ENCODE measurements at places on chromosomes 2 and 18. TPM values are rescaled to one million over a fixed set of nuclear protein-coding genes. Genes with fewer than 3 reads are reported as not detected.

Gene AQP12A
- not detected for total RNA-seq

Gene TRIM43
- not detected for total RNA-seq

Gene AGBL5
- 24.6 TPM for total RNA-seq

Gene TACR1
- 0.29 TPM for total RNA-seq

Gene EPB41L5
- 11.2 TPM for total RNA-seq

Gene KLF11
- 8.3 TPM for total RNA-seq

Gene CD8B2
- total RNA-seq = not detected

Gene DARS1
- total RNA-seq = 119 TPM

Gene PAX8
- total RNA-seq = 2.9 TPM

- peaks cover 17% of the 10 kb centered on the region for H3K4me1 ChIP-seq
- H3K27me3 ChIP-seq = peaks cover 22% of the 10 kb centered on the region
- H3K27ac ChIP-seq = no peak overlapping the region
- no peak for DNase-seq
These were observed 69.1 kb upstream of the ID2 start for GRCh38 chr2:8612734-8613179.

DNA sequence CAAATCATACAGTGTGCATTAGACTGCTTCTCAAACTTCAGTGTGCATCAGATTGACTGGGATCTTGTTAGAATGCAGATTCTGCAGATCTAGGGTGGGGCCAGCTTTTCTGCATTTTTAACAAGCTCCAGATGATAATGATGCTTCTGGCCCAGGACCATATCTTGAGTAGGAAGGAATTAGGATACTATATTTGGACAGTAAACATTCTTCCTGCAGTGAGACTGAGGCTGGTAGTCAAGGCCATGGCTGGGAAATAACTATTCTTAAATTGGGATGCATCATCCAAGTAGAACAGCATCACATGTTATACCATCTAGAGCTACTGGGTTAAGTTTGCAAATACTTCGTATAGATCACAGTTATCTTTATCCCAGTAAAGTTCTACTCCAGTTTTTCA is 28.4 kb upstream of the ARMC9 start:
- H3K4me3 ChIP-seq = no peak overlapping the region
- H3K27ac ChIP-seq = peak overlapping the region; percentile 26
- peak; percentile 23 for DNase-seq

DNA sequence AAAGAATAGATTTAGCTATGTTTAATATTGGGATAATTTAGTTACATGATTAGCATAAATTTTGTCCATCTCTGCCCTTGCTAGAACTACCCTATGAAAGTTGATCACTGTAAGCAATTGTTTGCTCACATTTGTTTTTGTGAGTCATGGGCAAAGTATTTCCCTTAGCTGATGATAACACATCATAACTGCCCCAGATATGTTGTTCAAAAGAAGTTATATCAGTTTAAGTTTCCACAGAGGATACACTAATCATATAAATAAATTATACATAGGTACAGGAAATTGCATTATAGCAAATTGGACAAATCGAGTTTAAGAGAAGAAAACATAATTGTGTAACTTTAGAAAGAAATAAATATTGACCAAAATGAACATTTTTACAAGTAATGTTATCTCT is 223.2 kb upstream of the PIK3C3 start:
- DNase-seq = no peak
- H3K4me1 ChIP-seq = no peaks in the 10 kb centered on the region
- no peaks in the 10 kb centered on the region for H3K36me3 ChIP-seq
- no peak overlapping the region for H3K4me3 ChIP-seq
- no peak overlapping the region for H3K27ac ChIP-seq
- no peaks in the 10 kb centered on the region for H3K27me3 ChIP-seq

DNA sequence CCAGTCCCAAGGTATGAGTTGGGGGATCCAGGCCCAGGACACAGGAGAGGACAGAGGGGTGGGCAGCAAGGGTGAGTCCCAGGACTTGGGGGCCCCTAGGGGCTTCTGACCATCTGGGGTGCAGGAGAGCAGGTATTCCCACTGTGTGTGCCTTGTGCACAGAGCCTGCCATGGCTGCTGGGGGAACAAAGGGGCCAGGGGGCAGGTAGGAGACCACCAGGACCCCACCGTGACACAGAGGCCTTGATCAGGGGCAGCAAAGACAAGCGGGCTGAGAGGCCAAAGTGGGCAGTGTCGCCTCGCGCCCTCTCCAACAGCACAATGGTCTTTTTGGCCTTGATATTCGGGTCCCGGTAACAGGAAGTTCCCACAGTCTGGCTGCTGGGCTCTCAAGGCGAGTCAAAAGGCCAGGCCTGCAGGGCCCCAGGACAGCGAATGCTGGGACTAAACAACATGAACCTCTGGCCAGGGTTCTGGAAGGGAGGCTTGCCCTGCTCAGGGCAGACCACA is 12.3 kb upstream of the GPR17 start:
- DNase-seq = no peak
- no peaks in the 10 kb centered on the region for H3K27me3 ChIP-seq
- H3K4me1 ChIP-seq = peaks cover 11% of the 10 kb centered on the region
- H3K4me3 ChIP-seq = no peak overlapping the region
- H3K36me3 ChIP-seq = no peaks in the 10 kb centered on the region

- no peak for DNase-seq
- no peak overlapping the region for H3K27ac ChIP-seq
These were observed 40.2 kb upstream of the TGIF1 start for GRCh38 chr18:3409811-3410210.

- H3K36me3 ChIP-seq = no peaks in the 10 kb centered on the region
- DNase-seq = no peak
- peaks cover 3% of the 10 kb centered on the region for H3K4me1 ChIP-seq
- no peak overlapping the region for H3K4me3 ChIP-seq
These were observed 66.1 kb downstream of the PDE1A start for GRCh38 chr2:182360663-182361260.

DNA sequence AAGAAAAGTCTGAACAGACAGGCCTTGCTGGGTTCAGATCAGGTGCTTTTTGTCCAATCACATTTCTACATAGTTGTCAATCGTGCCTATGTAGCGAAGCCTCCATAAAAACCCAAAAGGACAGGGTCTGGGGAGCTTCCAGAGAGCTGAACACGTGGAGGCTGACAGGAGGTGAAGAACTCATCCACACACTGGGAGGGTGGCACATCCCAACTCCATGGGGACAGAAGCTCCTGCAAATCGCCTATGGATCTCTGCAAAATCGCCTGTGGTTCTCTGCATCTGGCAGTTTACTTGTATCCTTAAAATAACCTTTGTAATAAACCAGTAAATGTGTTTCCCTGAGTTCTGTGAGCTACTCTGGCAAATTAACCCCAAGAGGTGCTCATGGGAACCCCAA is 12.4 kb downstream of the ALPK2 start:
- no peaks in the 10 kb centered on the region for H3K27me3 ChIP-seq
- no peak overlapping the region for H3K4me3 ChIP-seq
- no peak overlapping the region for H3K27ac ChIP-seq
- peaks cover 14% of the 10 kb centered on the region for H3K4me1 ChIP-seq
- H3K36me3 ChIP-seq = no peaks in the 10 kb centered on the region

DNA sequence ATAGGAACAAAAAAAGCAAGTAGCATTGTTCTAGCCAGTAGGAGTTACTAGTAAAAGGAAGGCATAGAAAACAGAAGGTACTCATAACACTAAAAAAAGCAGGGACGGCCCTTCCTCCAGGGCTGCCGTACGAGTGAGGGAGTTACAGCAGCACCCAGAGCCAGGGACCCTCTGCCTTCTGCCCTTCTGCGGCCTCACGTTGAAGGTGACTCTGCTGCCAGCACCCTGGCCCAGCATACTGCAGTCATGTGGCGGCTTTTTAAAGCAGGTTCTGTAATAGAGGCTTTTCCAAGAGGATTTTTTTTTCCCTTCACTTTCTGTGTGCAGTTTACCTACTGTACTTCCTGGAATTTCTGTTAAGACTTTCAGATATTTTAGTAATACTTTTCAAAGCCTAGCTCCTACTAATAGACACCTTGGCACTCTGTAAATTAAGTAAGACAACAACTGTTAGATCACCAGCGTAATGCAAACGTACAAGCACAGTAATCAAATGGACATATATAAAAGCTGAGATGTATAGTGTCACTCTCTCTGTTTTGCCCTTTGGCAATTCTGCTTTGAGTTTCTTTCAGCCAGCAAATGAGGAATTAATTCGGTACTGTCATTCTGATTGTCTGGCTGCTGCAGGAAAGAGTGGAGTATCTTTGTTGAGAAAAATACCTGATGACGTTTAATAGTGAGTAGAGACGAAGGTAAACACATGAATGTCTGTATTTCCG is 161.5 kb downstream of the PTGR3 start:
- no peak for DNase-seq
- H3K27ac ChIP-seq = no peak overlapping the region
- no peaks in the 10 kb centered on the region for H3K36me3 ChIP-seq
- no peak overlapping the region for H3K4me3 ChIP-seq
- no peaks in the 10 kb centered on the region for H3K27me3 ChIP-seq

- no peaks in the 10 kb centered on the region for H3K4me1 ChIP-seq
- no peak overlapping the region for H3K27ac ChIP-seq
- no peaks in the 10 kb centered on the region for H3K36me3 ChIP-seq
- H3K4me3 ChIP-seq = no peak overlapping the region
- H3K27me3 ChIP-seq = no peaks in the 10 kb centered on the region
These were observed 150.7 kb upstream of the SPRED2 start for GRCh38 chr2:65583061-65583460.

GRCh38 chr2:133791191-133791590 is 222.9 kb upstream of the NCKAP5 start:
- H3K27ac ChIP-seq = peak overlapping the region; percentile 92
- DNase-seq = no peak
- no peaks in the 10 kb centered on the region for H3K27me3 ChIP-seq
- no peak overlapping the region for H3K4me3 ChIP-seq

DNA sequence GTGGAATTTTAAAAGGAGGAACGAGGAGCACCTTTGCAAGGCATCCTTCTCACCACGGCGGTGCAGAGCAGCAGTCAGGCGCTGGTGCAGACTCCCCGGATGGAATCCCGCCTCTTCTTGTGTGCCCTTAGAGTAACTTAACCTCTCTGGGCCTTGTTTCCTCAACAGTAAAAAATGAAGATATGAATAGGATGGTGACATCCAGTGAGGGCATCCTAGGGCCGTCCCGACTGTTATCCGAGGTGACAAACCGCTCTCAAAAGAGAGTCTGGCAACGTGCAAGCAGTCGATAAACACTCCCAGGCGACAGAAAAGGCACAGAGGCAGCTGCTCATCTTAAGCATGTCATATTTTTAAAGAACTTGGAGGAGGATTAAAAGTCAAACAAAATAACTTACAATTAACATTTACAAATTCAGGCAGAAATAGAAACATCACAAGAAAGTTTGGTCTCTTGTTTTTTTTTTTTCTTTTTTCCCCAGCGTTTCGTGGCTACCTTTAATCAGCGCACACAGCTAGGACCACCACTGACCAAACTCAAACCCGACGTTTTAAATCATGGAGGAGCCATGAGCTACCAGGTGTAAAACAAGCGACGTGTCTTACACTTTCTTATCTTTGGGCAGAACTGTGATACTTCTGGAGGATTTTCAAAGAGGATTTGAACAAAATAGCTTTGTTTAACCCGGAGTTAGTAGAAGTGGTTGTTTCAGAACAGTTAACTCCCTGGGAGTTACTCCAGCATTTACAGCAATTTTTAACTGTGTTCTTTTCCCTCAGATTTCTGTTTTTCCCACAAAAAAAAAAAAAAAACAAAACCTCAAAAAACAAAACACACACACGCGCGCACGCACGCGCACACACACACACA is 2.1 kb downstream of the MBP start:
- H3K27ac ChIP-seq = no peak overlapping the region
- DNase-seq = peak; percentile 66
- H3K36me3 ChIP-seq = no peaks in the 10 kb centered on the region
- H3K4me3 ChIP-seq = peak overlapping the region; percentile 61

DNA sequence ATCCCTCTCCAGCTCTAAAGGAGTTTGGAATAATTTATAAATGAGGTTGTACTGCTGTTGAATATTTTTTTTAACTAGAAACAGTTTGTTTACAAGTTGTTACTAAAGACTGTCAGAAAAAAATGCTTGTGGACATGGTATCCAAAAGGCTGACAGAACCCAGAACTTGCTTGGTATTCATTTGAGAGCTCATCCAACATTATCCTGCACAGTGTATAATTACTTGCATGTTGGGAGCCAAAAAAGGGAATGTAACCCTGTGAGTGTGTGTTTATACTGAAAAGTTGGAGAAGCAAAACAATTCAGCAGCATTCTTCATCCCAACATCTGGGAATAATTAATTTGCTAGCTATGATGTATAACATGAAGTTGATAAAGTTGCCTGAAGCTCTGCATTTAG is 42.1 kb upstream of the EHBP1 start:
- H3K4me3 ChIP-seq = no peak overlapping the region
- no peak for DNase-seq
- H3K27me3 ChIP-seq = no peaks in the 10 kb centered on the region

GRCh38 chr2:218381916-218382366 is at the start of gene SLC11A1:
SLC11A1 (plus strand) TSS chr2:218382273; CDS start chr2:218382369, 96 bp downstream.
- no peak within 1 kb of the TSS for H3K27ac ChIP-seq
- DNase-seq = peak; percentile 39
- H3K4me1 ChIP-seq = no peaks in the 10 kb centered on the region
- no peak within 1 kb of the TSS for H3K4me3 ChIP-seq

- no peaks in the 10 kb centered on the region for H3K4me1 ChIP-seq
- no peak overlapping the region for H3K27ac ChIP-seq
- H3K36me3 ChIP-seq = no peaks in the 10 kb centered on the region
- H3K27me3 ChIP-seq = no peaks in the 10 kb centered on the region
These were observed 151.2 kb upstream of the BOD1L2 start for GRCh38 chr18:56995579-56996188.

DNA sequence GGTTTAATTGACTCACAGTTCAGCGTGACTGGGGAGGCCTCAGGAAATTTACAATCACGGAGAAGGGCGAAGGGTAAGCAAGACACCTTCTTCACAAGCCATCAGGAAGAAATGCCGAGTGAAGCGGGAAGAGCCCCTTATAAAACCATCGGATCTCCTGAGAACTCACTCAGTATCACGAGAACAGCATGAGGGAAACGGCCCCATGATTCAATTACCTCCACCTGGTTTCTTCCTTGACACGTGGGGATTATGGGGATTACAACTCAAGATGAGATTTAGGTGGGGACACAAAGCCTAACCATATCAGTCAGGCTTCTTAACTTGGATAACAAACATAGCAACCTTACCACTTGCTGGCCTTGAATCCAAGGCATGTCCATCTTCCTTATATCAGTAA is 289.0 kb upstream of the STON1 start:
- no peak for DNase-seq
- no peaks in the 10 kb centered on the region for H3K4me1 ChIP-seq
- no peak overlapping the region for H3K27ac ChIP-seq
- H3K27me3 ChIP-seq = no peaks in the 10 kb centered on the region
- no peak overlapping the region for H3K4me3 ChIP-seq

GRCh38 chr2:177547122-177547521 is 154.5 kb downstream of the AGPS start:
- no peak for DNase-seq
- no peaks in the 10 kb centered on the region for H3K27me3 ChIP-seq
- H3K27ac ChIP-seq = no peak overlapping the region
- no peaks in the 10 kb centered on the region for H3K36me3 ChIP-seq
- no peak overlapping the region for H3K4me3 ChIP-seq
- peaks cover 24% of the 10 kb centered on the region for H3K4me1 ChIP-seq

DNA sequence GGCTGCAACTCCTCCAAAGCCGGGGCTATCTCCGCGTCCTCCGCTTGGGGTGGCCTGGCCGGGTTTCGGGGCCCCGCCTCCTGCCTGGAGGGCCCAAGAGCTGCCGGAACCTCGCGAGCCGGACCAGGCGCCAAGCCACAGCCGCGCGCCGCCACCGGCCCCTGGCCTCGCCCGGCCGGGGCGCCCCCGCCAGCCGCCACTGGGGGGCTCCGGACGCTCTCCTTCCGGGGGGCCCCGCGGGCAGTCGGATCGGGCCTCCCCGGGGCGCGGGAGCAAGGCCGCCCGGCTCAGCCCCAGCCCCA is 17.4 kb upstream of the HAAO start:
- peak overlapping the region; percentile 68 for H3K4me3 ChIP-seq
- H3K4me1 ChIP-seq = peaks cover 10% of the 10 kb centered on the region
- H3K27me3 ChIP-seq = no peaks in the 10 kb centered on the region
- peak overlapping the region; percentile 64 for H3K27ac ChIP-seq
- peak; percentile 98 for DNase-seq
- no peaks in the 10 kb centered on the region for H3K36me3 ChIP-seq
